Activated T-cell treated with anti-CD3 and anti-CD28 coated beads, Interleukin-2, amount 50 U/mL, for 72 hours (primary cell): ENCODE measurements at places on chromosomes 4 and X. TPM values are rescaled to one million over a fixed set of nuclear protein-coding genes. Genes with fewer than 3 reads are reported as not detected.

DNA sequence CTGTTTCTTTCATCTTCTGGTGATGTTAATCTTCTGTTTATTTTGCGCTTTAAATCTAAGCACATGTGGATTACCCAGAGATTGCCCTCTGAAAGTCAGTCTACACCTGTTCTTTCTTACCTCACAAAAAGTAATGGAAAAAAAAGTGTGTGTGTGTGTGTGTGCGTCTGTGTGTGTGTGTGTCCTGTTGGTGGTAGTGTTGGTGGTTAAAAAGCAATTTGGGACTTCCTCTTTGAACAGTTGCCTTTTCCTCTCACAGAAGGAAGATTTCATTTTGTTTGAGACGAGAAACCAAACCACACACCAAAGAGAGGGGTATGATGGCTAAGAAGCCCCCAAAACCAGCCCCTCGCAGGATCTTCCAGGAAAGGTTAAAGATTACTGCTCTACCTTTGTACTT is at the start of gene STAP1:
Gene STAP1, plus strand, starts transcription at position 235 of the 400 bp plus-strand sequence. Its CDS starts 83 bp downstream, at position 318.
- DNase-seq, result peak; percentile 14

DNA sequence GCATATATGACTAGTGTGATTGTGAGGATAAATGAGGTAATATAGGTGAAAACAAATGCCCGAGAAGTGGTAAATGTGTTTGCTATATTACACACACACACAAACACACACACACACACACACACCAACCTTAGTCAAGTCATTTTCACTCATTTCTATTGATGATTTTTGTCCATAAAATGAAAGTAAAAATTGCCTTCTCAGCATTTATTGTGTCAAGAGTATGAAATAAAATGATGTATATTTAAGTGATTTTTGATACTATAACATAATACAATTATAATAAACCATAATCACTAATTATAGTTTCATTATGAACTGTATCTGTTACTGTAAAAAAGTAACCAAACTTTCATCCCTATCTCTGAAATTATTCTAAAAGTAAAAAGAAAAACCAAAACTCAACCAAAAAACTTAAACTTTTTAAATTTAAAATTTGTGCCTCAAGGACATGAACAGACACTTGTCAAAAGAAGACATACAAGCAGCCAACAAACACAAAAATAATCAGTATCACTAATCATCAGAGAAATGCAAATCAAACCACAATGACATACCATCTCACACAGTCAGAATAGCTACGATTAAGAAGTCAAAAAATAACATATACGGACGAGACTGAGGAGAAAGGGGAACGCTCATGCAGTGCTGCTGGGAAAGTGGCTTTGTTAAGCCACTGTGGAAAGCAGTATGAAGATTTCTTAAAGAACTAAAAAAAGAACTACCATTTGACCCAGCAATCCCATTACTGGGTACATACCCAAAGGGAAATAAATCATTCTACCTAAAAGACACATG is 601.0 kb downstream of the TMA16 start:
- no peak for DNase-seq

Gene P2RY4
- total RNA-seq, result 0.69 TPM

Gene IL13RA2
- total RNA-seq, result not detected
